ENCODE measurements at places on chromosomes 2 and 18.

DNA sequence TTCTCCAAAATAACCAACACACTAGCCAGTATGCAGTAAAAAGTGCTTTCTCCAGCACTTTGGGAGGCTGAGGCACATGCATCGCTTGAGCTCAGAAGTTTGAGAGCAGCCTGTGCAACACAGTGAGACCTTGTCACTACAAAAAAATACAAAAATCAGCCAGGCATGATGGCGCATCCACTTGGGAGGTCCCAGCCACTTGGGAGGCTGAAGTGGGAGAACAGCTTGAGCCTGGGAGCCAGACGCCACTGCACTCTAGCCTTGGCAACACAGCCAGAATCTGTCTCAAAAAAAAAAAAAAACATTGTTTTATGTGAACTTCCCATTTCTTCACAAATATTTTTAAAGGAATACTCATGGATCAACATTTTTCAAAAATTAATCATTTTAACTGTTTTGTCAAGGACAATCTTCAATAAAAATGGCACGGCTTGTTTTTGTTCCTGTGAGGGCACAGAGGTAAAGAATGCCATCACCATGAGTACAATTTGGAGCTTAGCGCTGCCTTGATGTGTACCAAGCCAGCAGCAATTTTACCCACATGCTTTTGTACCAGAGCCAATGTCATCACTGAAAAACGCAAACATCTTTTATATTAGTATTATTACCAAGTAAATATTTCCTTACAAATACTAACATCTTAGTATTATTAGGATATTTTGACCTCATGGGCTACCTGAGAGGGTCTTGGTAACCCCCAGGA is 26.7 kb downstream of the RAB1A start:
- DNase-seq = no peak

- no peak for DNase-seq
These were observed 248.7 kb downstream of the RNF152 start for GRCh38 chr18:61643884-61644647.

GRCh38 chr2:38345323-38346038 is 31.6 kb downstream of the ATL2 start:
- DNase-seq = no peak

GRCh38 chr2:143431316-143431715 is 302.1 kb downstream of the ARHGAP15 start:
- no peak for DNase-seq

DNA sequence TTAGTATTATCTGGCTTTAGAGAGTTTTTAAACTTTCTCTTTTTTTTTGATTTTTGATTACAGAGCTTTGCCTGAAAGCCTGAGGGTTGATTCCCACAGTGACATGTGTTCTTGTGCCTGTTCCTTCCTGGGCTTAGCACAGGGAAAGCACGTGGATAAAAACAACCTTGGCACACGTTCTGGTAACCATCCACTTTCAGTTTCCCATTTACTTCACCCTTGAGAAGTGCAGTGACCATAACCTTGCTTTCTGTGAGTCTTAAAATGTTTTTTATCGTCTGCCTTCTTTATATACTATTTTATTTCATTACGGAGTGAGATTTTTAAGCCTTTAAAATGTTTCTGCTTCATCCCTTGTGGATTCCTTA is 11.5 kb downstream of the CD226 start:
- no peak for DNase-seq

DNA sequence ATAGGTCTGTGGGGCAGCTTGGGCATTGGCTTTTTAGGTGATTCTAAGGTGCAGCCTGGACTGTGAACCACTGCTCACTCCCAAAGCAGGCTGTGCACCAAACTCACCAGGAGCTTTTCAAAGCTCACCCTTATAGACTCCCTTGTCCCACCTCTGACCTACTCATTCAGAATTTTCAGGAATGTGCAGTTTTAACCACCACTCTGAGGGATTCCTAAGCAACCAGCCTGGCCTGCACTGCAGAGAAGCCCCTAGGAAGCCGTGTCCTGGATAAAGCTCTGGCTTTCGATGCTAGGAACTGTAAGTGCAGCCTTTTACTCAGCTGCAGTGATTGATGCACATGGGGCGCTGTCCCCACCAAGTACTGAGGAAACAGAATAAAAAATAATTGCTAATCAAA is 33.0 kb downstream of the MRO start:
- no peak for DNase-seq

GRCh38 chr18:30485078-30485477 is 557.5 kb downstream of the DSC3 start:
- DNase-seq = no peak

DNA sequence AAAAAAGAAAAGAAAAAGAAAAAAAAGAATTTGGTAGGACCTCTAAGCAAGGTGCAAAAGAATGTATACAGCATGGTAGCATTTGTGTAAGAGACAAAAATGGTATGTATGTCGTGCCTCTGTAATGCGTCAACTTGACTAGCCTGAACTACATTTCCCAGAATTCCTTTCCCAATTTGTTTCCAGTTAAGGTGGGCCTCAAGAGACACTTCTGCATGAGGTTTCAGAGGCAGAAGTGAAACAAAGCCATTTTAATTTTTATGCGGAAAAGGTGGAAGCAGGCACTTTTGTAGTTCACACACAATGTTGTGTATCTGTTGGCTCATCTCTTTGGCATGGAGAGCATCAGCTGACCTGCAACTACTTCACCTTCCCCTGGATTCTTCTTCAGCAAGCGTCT is 56.5 kb upstream of the PAPOLG start:
- DNase-seq = no peak

- DNase-seq = no peak
These were observed 465 bp upstream of the PLEKHA3 start for GRCh38 chr2:178479758-178480226.

- no peak for DNase-seq
These were observed 53.0 kb downstream of the EPAS1 start for GRCh38 chr2:46350029-46350689.

GRCh38 chr2:205166745-205167144 is 515.6 kb upstream of the NRP2 start:
- no peak for DNase-seq

DNA sequence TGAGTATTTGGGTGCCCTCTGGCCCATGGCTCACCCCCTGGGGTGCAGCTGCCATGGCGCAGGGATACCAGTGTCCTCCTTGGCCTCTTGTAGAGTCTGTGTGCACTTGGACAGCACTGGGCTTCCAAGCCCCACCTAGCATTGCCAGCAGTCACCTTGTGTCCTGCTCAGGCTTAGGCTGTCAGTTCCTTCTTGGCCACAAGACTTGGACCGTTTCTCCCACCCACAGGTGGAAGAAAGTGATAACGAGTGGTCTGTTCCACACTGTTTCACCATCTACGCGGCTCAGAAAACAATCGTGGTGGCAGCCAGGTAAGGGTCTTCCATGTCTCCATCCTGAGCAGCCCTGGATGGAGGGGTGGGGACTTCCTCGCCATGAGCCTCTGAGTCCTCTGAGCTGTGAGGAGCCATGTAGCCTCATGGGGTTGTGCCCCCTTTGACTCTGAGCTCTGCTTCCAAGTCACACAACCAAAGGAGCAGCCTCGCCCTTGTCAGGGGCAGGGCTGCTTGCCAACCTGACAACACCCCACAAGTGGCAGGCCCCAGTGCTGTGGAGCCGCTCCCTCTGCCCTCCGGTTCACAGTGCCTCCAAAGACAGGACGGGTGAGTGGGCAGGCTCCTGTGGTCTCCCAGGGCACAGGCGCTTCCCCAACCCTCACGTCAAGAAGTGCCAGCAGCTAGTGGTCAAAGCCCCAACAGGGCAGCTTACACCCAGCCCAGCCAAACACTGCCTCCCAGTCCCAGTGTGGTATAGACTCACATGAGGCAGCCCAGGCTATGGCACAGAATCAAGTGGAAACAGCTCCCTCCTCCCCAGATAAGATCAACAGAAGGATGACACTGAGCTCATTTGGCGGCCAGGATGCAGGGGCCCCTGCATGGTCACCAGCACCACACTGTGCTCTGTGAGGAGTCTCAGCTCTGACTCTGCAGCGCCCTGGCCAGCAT is 18.4 kb downstream of the STK25 start:
- DNase-seq = no peak

- DNase-seq = no peak
These were observed 110.2 kb upstream of the RBBP8 start for GRCh38 chr18:22822841-22823508.

GRCh38 chr18:25672490-25672889 is 320.5 kb upstream of the ZNF521 start:
- DNase-seq = no peak

DNA sequence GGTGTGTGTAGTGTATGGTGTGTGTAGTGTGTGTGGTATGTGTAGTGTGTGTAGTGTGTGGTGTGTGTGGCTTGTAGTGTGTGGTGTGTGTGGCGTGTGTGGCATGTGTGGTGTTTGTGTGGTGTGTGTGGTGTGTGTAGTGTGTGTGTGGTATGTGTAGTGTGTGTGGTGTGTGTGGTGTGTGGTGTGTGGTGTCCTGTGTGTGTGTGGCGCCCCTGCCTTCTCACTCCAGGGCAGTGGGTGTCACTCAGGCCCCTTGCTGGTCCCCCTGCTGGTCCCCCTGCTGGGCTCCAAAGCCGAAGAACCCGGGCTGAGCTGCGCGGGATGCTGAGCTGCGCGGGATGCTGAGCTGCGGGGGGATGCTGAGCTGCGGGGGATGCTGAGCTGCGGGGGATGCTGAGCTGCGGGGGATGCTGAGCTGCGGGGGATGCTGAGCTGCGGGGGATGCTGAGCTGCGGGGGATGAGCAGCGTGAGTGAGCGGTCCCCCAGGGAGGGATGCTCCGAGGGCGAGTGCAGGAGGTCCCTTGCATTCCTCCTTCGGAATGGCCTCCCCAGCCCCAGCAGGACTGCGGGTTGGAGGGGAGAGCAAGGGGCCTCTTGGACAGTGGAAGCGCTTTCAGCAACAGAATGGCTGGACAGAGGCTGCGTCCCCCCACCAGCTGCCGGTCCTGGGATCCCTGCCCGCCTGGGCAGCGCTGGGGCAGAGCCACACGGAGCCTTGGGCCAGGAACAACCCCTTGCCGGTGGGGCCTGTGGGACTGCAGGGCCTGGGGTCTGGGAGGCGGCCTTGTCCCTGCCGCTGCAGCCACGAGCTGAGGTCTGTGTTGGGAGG is 3.4 kb upstream of the RTP5 start:
- DNase-seq = no peak

DNA sequence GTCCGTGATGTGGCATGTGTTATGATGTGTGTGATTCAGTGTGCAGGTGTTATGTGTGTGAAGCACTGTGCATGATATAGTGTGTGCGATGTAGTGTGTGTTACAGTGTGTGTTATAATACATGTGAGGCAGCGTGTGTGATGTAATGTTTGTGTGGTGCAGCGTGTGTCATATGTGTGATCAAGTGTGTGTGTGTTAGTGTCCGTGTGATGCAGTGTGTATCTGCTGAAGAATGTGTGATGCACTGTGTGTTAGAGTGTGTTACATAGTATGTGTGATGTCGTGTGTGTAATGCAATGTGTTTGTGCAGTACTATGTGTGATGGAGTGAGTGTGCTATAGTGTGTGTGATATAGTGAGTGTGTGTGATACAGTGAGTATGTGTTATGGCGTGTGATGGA is 182.8 kb upstream of the SOX11 start:
- DNase-seq = no peak

DNA sequence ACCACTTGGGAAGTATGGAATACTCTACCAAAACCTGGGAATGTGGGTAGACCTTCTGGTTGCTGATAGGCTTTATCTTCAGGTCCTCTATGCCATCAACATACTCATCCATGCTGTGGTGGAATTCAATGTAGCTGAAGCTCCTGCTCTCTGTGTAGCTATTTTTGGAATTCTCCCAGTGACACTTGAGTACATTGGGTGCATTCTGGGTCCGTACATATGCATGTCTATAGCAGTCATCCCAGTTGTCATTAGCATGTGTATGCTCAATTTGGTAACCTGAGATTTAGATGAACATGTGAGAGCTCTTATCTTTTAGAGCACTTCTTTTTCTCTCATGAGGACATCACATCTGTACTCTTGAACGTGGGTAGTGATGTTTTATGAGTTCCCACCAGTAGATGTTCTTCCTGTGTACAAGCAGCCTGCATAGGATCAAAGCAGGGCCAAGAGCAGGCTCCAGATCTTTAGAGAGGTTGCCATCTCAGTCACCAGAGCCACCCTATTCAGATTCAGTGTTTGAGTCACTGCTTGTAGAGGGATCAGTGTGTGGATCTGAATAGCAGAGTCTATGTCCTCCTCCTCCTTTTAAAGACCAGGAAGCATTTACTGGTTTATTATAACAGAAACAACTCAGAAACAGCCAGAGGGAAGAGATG is 65.9 kb downstream of the MGAT5 start:
- DNase-seq = no peak

DNA sequence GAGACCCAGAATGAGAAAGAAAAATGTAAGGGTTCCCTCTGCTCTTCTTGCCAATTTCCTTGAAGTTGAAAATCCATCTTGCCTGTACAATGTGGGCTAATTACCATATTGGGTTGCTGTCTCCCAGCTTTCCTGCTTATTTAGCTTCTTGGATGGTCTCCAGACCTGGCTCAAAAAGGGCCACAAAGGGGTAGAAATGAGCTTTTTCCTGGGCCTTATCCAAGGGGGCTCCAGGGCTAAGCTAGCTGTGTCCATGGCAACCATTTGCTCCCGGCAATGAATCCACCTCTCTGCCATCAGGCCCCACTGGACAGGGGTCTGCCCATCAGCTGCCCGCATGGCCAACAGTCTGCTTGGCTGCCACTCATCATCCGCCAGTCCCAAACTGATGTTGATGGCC is 85.0 kb downstream of the BOD1L2 start:
- no peak for DNase-seq

DNA sequence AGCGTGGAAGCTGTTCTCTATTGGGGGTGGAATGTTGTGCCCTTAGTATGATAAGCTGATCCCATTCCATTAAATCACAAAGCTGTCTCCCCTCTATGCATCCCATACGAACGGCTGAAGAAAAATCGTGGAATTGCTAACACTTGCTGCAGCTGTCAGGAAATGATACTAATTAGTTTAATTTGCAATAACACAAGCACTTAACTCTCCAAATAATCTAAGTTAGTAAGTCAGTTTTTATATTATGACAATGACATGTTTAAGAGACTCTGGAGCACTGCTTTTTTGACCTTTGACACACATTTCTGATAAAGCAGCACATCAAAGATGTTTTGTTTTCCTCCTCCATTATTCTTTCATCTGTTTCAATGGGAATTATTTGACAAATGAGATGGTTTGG is 123.7 kb upstream of the SATB2 start:
- DNase-seq = no peak

DNA sequence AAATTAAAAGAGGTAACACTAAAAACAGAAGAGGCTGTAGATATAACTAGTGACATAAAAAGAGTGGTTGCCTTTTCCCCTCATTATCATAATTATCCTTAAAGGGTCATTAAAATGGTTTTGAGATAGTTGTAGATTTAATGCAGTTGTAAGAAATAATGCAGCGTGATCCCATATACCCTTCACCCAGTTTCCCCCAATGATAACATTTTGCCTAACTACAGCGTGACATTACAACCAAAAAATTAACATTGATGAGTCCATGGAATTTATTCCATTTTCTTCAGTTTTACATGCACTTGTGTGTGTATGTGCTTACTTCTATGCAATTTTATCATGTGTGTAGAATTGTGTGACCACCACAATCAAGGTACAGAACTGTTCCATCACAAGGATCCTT is 13.2 kb upstream of the RMND5A start:
- no peak for DNase-seq
